Amygdala (tissue), 56 donors: ENCODE measurements at places on chromosomes 1 and 21.

- DNase-seq: no peak
Measured at GRCh38 chr1:29460694-29461093, 224.4 kb downstream of the PTPRU start.

DNA sequence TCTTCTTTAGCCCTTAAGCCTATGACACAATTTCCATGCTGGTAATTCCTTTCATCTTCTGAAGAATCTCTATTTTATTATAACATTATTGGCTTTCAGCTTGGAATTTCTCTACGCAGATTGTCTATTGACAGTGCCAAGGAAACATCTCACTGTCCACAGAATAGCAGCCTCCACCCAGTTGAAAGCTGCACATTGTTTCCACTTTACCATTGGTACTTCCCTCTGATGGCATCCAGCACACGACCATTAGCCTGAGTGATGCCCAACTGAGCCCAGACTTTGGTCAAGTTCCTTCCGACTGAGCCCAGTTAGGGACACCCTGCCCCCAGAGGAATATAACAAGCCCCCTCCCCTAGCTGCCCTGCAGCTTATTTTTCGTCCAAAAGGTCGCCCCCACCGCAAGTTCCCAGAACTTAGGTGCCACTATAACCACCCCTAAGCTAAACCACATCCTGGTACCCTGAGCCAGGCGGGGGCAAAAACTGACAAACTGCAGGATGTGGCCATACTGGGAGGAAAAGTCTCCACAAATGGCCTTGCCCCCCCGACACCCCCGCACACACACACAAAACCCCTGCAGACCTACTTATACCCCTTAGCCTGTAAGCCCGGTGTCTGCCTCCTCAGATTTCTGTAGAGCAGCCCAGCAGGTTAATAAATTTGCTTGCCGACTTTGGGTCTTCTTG is 13.2 kb downstream of the GBP5 start:
- DNase-seq: no peak

GRCh38 chr1:155553349-155553748 is 9.3 kb downstream of the ASH1L start:
- no peak for DNase-seq

GRCh38 chr1:208369658-208370057 is 125.5 kb upstream of the PLXNA2 start:
- no peak for DNase-seq

DNA sequence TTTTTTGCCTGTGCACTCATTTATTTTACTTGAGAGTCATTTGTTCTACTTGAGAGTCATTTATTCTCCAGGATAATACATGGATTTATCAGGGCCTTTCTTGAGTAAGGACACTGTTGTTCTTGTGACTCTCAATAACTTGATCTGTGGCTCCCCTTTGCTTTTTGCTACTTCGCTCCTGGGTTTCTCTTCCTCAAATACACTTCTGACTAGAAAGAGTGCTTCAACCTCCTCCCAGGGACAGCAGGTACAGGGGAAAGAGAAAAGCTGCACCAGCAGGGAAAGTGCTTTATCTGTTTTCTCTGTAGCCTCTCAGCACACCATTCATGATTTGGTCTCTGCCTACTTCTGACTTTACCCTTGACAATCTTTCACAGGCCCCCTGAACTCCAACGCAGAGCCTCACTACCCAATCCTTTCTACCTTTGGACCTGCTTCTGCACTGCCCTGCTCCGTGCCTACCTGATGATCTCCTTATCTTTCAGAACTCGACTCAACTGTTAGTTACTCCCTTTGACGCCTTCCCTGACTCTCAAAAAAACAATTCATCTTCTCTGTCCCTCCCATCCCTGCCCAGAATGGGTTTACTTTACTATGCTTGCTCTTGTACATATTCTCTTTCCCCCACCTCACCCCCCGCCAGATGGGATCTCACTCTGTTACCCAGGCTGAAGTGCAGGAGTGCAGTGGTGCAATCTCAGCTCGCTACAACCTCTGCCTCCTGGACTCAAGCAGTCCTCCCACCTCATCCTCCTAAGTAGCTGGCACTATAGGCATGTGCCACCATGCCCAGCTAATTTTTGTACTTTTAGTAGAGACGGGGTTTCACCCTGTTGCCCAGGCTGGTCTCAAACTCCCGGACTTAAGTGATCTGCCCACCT is 15.6 kb upstream of the PIGM start:
- DNase-seq: no peak

DNA sequence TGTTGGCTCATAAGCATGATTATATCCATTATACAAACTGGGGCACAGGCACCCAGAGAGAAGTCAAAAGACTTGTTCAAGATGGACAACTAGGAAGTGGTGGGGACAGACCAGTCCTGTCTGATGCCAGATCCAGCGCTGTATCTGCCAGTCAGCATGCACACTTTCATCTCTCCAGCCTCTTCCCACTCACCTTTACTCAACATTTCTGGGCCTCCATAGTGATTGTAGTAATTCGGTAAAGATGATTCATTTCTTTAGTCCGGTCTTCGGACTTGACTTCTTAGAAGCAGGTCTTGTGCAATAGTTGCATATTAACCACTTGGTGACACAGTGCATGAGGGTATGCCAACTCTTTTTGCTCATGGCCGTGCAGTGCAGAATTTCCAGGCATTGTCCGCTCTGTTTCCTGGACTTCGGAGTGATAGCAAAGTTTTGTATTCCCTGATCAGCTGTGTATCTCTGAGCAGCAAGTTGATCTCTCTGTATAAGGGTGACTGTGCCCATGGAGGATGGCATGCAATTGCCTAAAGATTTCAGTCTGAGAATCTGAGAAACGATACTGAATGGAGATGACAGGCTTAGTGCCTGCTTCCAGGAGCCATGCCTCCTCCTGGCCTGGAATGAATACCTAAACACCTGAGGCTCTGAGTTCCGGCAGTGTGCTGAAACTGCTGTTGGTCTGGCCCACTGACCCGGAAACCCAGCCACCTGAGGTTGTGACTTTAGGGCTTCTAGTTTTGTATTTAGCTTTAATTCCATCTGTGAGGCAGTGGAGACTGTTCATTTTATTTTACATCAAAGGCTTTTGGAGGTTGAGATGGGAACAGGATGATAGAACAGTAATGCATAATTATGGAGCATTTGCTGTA is 39.0 kb downstream of the GALNT2 start:
- no peak for DNase-seq

- no peak for DNase-seq
Measured at GRCh38 chr1:223423641-223424233, 30.5 kb downstream of the CCDC185 start.
